Activated CD4-positive, alpha-beta T cell treated with anti-CD3 and anti-CD28 coated beads for 24 hours (primary cell): ENCODE measurements at places on chromosomes 12 and 14.

GRCh38 chr14:103941462-103941861 lies 867 bp downstream of the RD3L start:
- DNase-seq: no peak

- no peak for DNase-seq
These were observed 2.5 kb downstream of the RASSF3 start for GRCh38 chr12:64612843-64613242.

DNA sequence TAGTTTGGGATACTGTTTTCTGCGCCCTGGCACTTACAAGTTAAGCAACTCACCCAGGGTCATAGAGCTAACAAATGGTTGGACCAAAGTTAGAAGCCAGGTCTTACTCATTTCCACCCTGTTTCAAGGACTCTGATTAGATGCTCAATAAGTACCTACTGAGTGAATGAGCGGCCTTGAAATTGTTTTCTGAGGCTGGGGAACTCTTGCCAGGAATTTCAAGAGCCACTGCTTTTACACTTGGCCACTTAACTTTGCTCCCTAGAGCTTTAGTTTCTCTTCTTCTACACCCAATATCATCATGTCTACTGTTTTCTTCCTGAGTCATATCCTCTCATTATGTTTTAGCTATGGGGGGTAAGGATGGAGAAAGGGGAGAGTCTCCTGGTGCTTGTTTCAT lies 431.6 kb downstream of the ZFP36L1 start:
- DNase-seq: no peak

- DNase-seq: no peak
These were observed 73.8 kb upstream of the RIN3 start for GRCh38 chr14:92439537-92440344.
